ENCODE measurements at places on chromosomes 6 and 20.

DNA sequence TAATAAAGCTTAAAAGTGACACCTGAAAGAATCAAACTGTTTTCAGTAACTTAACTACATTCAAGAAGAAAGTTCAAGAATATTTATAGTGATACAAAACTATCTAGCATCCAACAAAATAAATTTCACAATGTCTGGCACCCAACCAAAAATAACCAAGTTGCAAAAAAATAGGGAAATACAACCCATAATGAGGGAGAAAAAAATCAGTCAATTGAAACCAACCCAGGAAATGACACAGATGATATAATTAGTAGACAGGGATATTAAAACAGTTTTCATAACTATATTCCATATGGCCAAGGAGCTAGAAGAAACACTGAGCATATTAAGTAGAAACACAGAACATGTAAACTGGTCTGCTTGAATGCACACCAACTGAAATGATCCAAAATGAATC is 120.2 kb upstream of the BEND3 start:
- DNase-seq = no peak

- no peak for DNase-seq
These were observed 603.7 kb downstream of the TENT5A start for GRCh38 chr6:81148751-81149150.

- peak; percentile 39 for DNase-seq
These were observed 90.9 kb downstream of the DTD1 start for GRCh38 chr20:18678549-18679419.

- peak; percentile 60 for DNase-seq
These were observed 87.8 kb upstream of the ARMC2 start for GRCh38 chr6:108760126-108761050.

DNA sequence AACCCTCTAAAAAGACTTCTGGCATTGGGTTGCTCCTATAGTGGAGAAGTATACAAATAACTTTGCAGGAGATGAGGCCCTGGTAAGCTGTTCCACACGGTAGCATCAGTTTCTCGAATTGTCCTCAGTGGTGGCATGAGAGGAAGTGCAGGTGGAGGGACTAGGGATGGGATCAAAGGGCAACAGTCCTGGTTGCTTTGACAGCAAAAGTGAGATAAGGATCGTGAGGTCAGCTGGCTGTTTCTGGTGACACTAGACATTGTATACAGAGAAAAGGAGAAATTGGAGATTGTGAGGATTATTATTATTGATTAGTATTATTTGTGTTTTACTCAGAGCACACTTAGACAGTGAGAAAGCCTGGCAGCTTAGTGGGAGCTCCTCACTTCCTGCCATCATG is 61.3 kb upstream of the EXOC2 start:
- no peak for DNase-seq

DNA sequence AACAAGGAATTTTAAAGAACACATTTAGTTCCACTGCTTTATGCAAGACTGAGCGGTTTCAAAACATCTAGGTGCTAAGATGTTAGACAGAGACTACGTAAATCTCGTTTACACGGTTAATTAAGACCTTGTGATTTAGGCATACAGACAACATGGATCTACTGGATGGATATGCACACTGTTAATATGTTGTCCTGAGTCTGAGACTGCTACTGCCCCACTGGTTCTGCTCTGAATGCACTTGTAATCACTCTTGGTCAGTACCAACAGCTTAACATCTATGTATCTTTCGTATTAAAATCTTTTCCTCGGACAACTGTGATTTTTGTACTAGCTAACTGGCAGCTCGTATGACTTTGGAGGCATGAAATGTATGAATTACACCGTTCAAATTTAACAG is 3.1 kb downstream of the MAN1A1 start:
- no peak for DNase-seq

DNA sequence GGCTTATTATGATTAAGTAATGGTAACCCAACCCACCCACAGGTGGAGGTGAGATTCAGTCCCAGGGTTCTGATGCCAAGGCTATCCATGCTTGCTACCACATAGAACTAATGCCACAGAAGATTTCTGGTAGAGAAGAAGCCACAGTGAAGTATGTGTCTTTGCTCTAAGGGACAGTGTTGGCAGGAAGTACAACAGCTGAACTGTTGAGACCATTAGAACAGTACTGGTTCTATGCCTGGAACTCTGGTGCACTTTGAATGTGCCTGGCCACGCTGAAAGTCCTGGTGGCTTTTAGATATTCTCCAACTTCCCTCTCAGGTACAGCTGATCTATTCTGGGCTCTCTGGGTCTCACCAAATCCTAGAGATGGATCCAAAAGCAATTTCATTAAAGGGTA is 7.8 kb downstream of the STX7 start:
- DNase-seq = no peak

DNA sequence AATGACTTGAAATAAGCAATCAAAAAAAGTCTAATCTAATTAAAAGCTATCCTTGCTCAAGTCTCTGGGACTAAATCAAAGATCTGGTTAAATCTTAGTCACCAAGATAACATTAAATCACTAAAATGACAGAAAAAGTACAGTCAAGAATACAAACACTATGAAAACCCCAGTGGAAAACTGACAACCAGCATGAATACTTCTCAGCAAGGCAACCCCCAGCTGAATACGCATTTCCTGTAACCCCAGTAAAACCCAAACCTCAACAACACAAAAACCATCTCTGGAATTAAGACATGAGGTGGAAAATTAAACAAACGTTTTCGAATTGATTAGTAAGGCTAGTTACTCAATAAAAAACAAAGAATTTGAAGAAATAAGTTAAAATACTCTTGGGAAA is 23.7 kb upstream of the ZC3H12D start:
- DNase-seq = no peak

DNA sequence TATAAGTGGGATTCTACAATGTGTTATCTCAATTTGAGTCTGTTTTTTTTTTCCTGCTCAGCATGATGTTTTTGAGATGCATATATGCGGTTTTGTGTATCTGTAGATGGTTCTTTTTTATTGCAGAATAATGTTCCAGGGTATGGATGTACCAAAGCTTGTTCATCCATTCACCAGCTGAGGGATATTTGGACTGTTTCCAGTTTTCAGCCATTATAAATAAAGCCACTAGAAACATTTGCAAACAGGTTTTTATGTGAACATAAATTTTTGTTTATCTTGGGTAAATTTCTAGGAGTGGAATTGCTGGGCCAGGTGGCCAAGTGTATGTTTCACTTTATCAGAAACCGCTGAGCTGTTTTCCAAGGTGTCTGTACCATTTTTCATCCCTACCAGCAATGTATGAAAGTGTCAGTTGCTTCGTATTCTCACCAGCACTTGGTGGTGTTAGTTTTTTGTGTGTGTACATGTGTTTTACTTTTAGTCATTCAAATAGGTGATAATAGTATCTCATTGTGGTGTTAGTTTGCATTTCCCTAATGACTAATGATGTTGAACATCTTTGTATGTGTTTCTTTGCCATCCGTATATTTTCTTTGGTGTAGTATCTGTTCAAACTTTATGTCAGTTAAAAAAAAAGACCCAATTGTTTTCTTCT is 124.2 kb downstream of the CEBPB start:
- no peak for DNase-seq

GRCh38 chr6:35209081-35209480 is 4.7 kb upstream of the SCUBE3 start:
- no peak for DNase-seq

GRCh38 chr6:158157064-158157764 is 10.8 kb downstream of the SERAC1 start:
- no peak for DNase-seq

DNA sequence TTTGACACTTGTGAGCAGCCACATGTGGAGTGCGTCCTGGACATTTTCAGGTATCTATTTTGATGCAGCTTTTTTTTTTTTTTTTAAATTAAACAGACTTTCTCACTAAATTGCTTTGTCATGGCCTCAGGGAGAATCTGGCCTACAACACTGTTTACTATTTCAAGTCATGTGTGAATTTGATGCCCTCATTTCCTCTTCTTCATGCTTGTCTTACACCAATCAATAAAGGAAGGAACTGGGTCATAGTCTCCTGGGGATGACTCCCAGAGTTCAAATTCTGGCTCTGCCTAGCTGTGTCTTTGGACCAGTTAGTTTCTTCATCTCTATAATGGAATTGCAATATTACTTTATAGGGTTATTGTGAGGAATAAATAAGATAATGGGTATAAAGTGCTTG is 554.1 kb downstream of the PRKN start:
- DNase-seq = no peak

GRCh38 chr6:138428944-138429598 is 25.0 kb downstream of the HEBP2 start:
- DNase-seq = peak; percentile 77

GRCh38 chr20:23099791-23100719 is 13.9 kb upstream of the CD93 start:
- no peak for DNase-seq

GRCh38 chr6:29749668-29750067 is 26.4 kb downstream of the HLA-F start:
- DNase-seq = no peak

GRCh38 chr20:35560105-35560511 is 18.2 kb downstream of the ERGIC3 start:
- DNase-seq = no peak

- no peak for DNase-seq
These were observed 59.3 kb upstream of the SCAF8 start for GRCh38 chr6:154673919-154674318.

DNA sequence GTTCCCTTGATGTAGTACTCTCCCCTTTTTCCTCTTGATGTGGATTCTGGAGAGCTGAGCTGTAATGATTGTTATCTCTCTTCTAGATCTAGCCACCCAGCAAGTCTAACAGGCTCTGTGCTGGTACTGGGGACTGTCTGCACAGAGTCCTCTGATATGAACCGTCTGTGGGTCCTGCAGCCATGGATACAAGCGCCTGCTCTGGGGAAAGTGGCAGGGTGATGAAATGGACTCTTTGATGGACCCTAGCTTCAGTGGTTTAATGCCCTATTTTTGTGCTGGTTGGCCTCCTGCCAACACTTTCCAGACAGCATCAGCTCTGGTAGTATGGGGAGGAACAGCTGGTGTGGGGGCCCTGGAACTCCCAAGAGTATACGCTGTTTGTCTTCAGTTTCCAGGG is 216.3 kb downstream of the ADGRG6 start:
- no peak for DNase-seq

GRCh38 chr6:159788276-159788675 is 1.1 kb downstream of the TCP1 start:
- no peak for DNase-seq

GRCh38 chr6:64145658-64146057 is 510.1 kb downstream of the PHF3 start:
- DNase-seq = no peak

- peak; percentile 59 for DNase-seq
These were observed 12.4 kb downstream of the HTR1B start for GRCh38 chr6:77450924-77451323.

GRCh38 chr6:100493206-100493888 is 28.6 kb upstream of the SIM1 start:
- no peak for DNase-seq

- DNase-seq = peak; percentile 32
These were observed 105.6 kb downstream of the PREX1 start for GRCh38 chr20:48722002-48722731.

GRCh38 chr20:41482647-41483552 is 116.3 kb upstream of the EMILIN3 start:
- peak; percentile 93 for DNase-seq

DNA sequence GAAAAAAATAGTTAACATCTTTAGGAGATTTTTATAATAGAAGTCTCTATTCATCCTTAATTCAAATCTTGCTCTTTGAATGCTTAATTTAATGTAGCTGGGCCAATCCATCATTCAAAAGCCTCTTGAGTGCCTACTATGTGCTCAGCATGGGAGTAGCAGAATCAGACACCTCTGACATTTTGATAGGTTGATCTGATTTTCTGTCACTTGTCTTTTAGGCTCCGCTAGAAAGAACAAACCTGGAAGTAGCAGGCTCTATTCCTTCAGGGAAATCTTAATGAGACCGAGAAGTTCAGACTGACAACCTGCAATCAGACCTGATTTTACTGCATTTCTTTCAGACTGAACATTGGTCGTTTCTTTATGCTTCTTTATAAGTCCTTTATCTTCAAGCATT is 588.6 kb upstream of the MANEA start:
- no peak for DNase-seq

DNA sequence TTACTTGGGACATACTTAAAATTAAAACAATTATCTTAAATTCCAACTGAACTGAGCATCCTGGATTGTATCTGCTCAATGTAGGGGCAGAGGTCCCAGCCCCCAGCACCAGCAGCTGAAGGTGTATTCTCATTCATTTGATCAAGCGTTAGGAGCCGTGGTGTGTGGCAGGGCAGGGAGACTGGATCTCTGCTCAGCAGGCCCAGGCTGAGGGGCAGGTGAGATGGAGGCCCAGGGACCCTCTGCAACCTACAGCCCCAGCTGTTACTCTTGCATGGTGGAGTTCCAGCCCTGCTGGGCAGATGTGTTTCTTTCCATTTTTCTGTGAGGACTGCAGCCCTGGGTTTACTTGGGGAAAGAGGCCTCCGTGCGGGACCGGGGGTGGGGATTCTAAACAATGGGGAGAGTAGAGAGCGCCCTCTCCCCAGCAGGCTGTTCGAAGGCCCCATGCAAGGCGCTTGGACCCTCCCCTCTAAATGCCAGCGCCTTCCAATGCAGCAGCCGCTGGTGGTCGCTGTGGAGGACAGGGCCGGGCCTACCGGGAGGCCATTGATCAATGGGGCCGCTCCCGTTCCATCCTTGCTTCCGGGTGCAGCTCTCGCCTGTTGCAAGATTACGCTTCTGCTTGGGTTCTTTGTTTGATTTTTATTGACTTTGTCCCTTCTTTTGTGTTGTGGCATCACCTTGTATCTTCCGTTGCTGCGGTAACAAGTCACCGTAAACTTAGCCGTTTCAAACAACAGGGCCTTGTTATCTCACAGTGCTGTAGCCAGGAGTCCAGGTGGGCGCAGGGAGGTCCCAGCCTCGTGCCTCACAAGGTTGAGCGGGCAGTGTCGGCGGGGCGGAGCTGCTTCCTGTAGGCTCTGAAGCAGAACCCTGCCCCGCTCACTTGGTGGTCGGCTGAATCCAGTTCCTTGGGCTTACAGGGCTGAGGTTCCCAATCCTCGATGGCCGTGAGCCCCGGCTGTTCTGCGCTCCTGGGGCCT is 134.8 kb upstream of the PHACTR3 start:
- no peak for DNase-seq

DNA sequence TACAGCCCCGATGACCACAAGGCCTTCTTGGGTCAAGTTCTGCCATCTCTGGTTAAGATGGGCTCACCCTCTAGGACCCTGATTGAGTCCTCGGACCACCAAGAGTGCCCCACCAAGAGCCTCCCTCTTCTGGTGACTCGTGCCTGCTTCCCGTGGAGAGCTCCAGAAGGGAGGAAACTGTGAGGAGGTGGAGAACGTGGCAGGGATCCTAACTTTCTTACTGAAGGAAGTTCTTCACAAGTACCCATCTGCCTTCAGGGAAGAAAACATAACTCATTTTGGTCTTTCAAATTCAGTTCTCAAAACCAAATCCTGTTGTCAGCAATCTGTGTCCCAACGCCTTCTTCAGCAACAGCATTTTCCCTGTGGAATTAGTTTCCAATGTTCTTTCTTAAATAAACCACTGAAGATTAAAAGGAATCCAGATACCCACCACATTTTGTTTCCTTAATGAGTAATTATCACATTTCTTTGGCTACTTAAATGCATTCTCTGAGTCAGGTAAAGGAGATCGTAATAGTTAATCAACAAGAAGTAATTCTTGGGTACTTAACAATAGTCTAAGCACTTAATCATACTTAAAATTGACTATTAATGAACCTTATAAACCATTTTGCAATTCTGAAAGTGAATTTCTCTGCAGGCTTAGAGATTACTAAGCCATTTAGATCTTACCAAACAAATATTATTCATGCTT is 185.8 kb upstream of the SGK1 start:
- DNase-seq = no peak

GRCh38 chr6:36594816-36595643 is 868 bp downstream of the SRSF3 start:
- DNase-seq = peak; percentile 55
